DMS153 (cell line): ENCODE measurements at places on chromosomes 11 and 22.

DNA sequence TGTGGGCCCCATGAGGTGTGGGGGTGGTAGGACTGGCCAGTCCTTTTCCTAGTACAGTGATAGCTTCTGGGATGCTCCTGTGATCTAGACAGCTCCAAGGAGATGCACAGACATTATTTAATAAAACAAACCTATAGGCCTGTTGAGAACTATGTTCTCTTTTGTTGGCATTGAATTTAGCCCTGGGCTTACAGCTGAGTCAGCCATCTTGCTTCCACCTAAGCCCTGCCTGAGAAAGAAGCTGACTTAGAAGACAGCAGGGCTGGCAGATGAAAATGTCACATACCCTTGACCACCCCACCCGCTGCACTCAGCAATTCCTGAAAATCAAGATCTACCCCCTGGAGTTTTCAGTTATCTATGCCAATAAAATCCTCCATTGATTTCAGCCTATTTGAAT lies 353.2 kb downstream of the CADM1 start:
- DNase-seq, result no peak

DNA sequence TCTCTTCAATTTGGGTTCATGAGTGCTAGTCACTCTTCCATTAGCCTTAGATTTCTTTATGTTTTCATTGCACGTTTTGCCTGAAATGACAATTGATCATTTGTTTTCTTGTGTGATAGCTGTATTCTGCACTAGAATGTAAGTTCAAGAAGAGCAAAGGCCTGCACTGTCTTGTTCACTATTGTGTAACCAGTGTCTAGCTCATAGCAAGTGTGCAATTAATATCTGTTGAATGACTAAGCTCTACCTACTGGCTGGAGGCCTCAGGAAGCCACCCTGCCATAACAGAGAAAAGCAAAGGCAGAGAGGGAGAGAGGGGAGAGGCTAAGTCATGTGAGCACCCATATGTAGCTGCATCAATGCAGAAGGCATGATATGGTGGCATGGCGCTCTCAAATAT lies 292.8 kb upstream of the SYN3 start:
- DNase-seq, result no peak

- no peak for DNase-seq
Measured at GRCh38 chr11:124899383-124900145, 1.9 kb upstream of the ROBO4 start.

- DNase-seq, result no peak
Measured at GRCh38 chr11:28338371-28338770, 230.2 kb downstream of the METTL15 start.

GRCh38 chr22:46027211-46028105 lies 50.5 kb upstream of the WNT7B start:
- no peak for DNase-seq

DNA sequence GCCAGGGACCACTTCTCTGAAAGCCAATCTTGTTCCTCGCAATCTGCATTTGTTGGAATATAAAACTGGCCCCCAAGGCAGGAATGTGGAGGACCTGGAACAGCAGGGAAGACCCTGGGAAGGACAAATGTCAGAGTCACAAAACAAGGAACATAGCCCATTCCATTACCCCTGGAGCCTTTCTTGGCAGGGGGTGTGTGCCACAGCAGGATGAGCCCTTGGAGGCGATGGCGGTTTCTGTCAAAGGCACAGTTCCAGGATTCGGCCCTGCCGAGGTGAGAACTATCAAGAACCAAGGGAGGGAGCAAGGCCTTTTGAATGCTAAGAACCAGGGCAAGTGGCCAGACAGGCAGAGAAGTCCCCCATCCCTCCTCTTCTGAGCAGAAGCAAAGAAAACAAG lies 204.3 kb downstream of the TRIM29 start:
- DNase-seq, result no peak

DNA sequence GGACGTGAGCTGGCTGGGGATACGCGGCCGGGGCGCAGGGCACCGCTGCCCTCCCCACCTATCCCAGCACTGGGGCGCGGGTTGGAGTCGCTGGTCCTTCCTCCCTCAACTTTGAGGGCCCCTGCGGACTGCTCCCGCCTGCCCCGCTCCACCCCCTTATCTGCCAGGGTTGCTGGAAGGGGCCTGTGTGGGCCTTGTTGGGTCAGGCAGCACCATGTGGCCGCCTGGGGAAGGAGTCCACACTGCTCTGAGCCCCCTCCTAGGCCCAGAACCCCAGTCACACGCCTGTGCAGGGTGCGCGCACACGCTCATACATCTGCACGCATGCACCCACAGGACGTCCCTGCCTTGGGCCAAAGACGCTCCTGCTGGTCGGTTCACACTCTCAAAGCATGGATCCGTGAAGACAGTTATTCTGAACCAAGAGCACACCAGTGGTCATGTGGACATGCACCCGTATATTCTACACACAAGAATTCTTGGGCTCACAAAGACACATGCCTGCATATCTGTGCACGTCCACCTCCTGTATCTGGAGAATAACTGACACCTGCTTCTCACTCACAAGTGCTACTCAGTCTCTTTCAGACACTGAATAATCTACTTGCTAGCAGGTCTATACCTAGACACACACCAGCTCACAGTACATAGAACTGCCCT lies 710 bp downstream of the TUB start:
- DNase-seq, result no peak

DNA sequence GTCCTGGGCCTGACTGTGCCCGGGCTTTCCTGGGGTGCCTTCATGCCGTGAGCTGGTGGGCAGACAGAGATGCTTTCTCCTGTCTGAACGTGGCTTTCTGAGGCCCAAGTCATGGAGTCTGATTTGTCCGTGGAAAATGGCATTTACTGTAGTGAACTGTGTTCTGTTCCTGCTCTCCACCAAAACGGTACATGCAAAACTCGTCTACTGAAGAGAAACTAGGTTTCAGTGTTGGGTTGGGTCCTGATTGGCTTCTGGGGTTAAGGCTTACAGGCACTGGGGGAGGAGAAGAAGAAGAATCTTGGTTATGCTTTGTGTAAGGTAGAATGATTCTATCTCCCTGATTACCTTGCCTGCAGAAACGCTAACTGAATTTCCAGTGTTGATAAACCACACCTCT lies 541.7 kb downstream of the NTM start:
- DNase-seq, result no peak

DNA sequence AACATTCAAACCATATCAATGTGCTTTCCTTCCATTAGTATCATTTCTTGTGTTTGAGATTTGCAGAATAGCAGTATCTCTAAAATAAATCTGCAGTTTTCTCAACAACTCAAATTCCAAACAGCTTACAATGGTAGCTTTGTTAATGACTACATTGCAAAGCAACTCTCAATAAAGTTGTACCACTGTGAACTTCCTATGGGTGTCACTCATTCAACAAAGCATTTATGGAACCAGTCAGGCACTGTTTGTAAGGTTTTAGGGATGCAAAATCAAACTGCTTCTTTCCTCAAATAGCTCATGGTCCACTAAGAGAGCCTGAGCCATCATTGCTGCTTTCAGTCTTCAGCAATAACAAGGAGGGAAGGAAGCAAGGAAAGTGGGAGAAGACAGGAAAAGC lies 91.0 kb downstream of the CCDC83 start:
- DNase-seq, result no peak

DNA sequence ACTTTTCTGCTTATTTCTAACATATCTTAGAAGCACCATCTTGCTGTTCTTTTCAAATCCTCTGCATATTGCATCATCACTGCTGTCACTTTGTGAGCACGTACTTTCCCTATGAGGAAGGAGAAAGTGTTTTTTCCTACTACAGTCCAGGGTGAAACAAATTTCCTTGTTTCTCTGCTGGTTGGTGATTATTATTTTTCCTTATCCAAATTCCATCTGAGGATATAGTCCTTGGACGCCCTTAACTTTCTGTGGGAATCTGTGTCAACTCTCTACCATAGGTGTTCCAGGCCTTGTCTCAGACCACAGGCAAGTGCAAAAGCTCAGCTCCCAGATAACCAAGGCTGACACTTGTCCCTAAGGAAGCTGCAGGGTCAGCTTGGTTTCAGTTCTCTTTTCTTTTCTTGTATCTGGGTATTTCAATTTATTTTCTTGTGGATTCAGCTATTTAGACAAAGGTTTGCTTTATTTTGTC lies 29.4 kb upstream of the LYVE1 start:
- no peak for DNase-seq

DNA sequence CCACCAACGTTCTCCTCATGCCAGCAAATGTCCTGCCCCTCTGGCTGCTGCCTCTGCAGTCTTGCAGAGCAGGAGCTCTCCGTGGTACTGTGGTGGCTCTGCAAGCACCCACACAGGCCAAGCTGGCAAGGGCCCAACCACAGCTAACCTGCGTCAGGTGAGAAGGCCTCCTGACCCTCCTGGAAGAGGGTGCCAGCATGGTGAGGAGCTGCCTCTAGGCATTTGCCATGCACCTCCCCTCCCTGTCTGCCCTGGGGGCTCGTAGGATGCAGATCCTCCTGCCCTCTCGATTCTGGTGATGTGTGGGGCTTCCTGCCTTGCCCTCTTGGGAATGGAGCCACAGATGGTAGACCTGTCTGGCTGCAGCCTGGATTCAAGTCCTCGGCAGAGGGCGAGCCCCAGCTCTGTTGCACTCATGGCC lies 1408.8 kb downstream of the TBC1D22A start:
- no peak for DNase-seq

DNA sequence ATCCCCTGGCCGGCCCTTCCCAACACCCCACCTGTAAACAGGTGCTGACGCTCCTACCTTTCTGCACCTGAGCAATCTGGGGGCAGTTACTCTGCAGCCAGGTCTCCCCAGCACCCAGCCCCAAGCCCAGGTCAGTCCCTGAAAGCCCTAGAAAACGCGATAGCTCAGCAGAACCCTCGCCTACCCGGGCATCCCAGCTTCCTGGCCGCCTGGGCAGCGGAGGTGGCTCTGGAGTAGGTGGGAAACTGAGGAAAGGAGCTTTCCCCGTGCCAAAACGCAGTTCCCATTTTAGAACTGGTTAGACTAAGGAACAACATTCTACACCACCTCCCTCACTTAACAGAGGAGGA lies 445 bp downstream of the SYTL2 start:
- DNase-seq, result no peak

DNA sequence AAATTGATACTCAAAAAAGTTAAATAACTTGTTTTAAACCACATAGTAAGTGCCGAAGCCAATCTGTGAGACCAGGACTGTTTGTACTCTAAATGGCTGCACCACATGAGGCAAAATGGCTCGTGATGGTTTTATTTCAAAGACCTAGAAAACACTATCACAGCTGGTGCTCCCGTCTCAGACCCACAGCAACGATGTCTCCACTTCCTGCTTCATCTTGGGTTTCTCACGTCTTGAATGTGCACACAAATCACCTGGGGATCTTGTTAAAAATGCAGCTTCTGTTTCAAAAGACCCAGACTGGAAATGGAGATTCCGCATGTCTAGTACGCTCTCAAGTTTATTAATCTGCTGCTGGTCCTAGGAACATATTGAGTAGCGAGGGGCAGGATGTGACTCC lies 1.2 kb downstream of the CD3E start:
- no peak for DNase-seq

- DNase-seq, result peak; percentile 58
Measured at GRCh38 chr22:25419247-25420113, 145.0 kb upstream of the GRK3 start.

GRCh38 chr11:117256573-117256972 lies 24.1 kb downstream of the RNF214 start:
- DNase-seq, result no peak

DNA sequence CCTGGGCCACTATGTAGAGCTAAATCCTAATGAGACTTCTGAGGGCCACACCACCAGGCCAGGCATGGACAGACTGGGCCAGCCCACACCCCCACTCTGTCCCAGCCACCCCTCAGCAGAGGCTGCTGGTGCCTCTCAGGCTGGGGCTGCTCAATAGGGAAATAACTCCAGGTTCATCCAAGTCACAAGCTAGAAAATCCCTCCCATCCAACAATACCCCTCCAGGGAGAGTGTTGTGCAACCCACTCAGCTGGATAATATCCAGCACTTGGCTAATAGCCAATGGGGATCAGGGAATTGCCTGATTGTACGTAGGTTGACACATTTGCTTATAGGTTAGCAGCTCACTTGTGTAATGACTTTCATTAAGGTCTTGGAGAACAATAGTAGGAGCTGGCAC lies 64.1 kb upstream of the WNT11 start:
- DNase-seq, result no peak

- no peak for DNase-seq
Measured at GRCh38 chr22:29886596-29886995, 3.6 kb downstream of the MTMR3 start.
